ENCODE measurements at places on chromosomes 5 and 9. TPM values are rescaled to one million over a fixed set of nuclear protein-coding genes. Genes with fewer than 3 reads are reported as not detected.

DNA sequence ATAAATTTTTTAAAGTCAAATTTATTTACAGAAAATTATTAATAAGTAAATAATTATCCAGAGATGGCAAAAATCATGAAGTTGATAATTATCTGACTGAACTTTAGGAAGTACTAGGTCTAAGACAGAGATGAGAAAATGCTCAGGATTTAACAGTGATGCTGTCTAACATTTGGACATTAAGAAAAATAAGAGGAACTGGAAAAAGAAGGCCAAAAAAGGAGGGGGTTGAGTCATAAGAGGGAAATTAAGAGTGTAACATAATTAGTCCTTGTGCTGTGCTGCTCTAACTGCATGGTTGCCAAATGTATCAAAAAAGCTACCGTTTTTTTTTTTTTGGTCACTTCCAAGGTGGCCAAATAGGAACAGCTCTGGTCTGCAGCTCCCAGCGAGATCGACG lies 35.4 kb upstream of the TUT7 start:
- no peak for DNase-seq

- DNase-seq, result no peak
Observed at GRCh38 chr9:124279531-124280175, 21.9 kb downstream of the NEK6 start.

- DNase-seq, result no peak
Observed at GRCh38 chr9:132506977-132507669, 75.3 kb upstream of the BARHL1 start.

The CCL21 gene
- polyA plus RNA-seq, result not detected

The CMYA5 gene
- 1.9 TPM for polyA plus RNA-seq

All from fibroblast of lung (primary cell).